ENCODE measurements at places on chromosomes 3 and 15. TPM values are rescaled to one million over a fixed set of nuclear protein-coding genes. Genes with fewer than 3 reads are reported as not detected.

Gene AVEN
- 22.7 TPM for polyA plus RNA-seq

Gene SLC6A11
- polyA plus RNA-seq: not detected

Gene CRYGS
- 22.0 TPM for polyA plus RNA-seq

Gene GOLGA8S
- 0.05 TPM for polyA plus RNA-seq

Gene ALDH1A2
- polyA plus RNA-seq: 1.8 TPM

Gene VEPH1
- 25.8 TPM for polyA plus RNA-seq

Gene HRG
- not detected for polyA plus RNA-seq

DNA sequence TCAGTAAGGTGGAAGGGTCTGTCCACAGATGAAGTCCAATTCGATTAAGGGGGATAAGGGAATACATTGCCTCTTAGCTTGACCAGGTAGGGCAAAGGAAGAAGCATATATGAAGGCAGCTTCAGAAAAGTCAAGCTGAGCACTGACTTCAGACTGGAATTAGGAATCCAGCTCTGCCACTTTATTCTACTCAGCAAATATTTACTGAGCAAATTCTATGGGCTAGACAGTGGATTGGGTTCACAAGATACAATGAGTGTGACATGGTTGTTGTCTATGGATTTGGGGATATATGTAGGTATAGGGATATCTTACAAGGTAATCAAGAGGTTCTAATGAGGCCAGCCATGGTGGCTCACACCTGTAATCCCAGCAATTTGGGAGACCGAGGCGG is 526 bp downstream of the ADIPOQ start:
- no peak for DNase-seq

DNA sequence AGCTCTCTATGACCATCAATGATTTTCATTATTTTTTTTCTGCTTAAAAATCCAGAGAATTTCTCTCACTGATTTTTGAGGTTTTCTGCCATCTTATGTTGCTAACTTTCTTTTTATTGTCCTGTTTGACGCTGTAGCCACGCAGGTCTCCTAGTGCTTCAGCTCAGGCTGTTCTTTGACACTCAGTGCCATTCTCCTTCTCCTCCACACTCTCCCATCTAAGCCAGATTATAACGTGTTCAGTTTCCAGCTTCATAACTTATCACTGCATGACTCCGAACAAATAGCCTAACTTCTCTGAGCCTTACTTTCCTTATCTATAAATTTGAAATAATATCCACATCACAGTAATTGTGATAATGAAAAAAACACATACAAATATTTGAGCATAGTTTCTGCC is 22.8 kb upstream of the ST3GAL6 start:
- DNase-seq: no peak

GRCh38 chr3:89186456-89186855 is 79.0 kb downstream of the EPHA3 start:
- no peak for DNase-seq

- DNase-seq: no peak
These were observed 17.9 kb downstream of the CAPN7 start for GRCh38 chr3:15223685-15224572.

GRCh38 chr15:69508659-69509058 is 56.0 kb downstream of the RPLP1 start:
- no peak for DNase-seq

DNA sequence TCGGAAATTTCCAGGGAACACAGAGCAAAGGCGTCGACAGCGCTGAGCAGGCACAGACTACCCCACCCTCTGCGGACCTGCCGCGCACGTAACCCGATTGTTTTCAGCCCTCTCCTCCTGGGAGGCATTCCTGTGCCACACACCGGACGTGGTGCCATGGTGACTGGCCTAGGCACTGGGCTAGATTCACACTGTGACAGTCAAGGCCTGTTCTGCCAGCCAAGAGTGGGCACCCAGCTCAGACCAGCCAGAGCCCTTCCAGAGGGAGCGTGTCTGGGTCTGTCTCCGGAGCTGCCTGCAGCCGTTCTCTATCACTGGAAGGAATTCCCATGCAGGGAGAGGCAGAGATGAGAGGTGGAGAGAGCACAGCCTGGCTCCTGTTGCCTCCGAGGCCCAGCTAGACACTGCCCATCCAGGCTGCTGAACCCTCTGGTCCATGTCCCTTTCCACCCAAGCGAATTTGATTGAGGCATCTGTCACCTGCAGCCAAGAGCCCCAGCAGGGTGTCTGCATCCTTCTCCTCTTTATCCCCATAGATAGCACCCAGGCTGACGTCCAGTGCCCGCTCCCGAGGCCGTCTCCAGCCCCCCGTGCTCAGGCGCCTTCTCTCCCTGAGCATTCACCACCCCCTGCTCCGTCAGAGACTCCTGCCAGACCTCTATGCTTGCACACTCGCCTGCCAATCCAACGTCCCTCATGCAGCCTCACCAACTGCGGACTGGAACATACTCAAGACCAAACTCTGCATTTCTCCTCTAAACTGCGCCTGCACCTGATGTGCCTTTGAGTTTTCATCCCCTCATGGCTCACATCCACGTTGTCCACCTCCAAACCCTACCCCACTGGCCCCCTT is 267.5 kb downstream of the OCA2 start:
- no peak for DNase-seq

DNA sequence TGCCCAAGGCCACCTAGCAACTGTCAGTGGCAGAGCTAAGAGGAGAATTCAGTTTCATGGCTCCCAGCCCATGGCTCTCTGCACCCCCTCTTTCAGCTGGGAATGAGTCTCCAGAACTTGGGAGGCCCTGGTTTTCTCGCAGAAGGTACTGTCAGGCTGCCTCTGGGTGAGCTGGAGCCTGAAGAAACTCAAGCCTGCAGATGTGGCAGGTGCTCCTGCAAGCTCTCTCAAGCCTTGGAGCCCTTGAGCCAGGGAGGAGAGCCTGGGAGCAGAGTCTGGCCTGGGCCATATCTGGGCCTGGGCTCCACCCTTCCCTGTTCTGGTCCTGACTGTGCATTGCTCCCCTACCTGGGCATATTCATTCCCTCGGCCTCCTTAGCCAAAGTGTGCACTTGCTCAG is 74.4 kb upstream of the TLE3 start:
- no peak for DNase-seq

- peak; percentile 10 for DNase-seq
These were observed 397.9 kb downstream of the EPHB1 start for GRCh38 chr3:135192929-135193328.

DNA sequence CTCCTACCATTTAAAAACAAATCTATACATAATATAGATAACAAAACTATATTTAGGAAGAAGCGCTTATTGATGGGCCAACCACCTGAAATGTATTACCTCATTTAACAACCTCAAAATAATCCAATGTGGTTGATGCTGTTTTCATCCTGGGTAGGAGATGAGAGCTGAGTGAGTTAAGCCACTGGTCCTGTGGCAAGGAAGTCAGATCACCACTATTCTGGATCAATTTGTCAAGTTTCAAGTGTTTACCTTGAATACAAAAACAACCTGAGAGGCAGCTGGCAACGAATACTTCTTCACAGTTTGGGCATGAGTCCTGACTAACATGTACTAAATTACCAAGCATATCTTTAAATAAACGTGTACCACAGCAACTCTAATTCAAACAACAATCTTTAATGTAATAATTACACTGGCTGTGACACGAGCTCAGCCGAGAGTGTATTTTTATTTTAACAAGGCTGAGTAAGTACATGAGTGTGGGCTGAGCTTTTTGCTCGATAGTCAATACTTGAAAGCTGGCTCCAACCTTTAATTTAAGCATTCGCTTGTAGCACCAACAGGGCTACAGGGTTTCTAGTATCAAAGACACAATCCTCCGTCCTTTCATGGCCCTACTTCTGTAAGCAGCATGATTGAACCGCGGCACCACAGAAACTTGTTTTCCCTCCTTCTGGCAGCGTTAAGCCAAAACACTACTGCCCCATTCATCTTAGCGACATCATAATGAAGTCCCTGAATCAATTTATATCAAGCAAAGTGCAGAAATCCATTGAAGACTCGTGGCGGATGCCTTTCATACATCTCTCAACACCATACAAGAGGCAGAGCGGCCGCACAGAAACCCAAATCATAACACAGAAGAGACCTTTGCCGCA is 93.8 kb upstream of the ICE2 start:
- no peak for DNase-seq

- DNase-seq: no peak
These were observed 27.2 kb upstream of the MUC20 start for GRCh38 chr3:195693428-195694216.

- DNase-seq: peak; percentile 35
These were observed 267.7 kb downstream of the XXYLT1 start for GRCh38 chr3:195003006-195003892.

GRCh38 chr3:33058765-33059164 is 38.2 kb downstream of the GLB1 start:
- no peak for DNase-seq

DNA sequence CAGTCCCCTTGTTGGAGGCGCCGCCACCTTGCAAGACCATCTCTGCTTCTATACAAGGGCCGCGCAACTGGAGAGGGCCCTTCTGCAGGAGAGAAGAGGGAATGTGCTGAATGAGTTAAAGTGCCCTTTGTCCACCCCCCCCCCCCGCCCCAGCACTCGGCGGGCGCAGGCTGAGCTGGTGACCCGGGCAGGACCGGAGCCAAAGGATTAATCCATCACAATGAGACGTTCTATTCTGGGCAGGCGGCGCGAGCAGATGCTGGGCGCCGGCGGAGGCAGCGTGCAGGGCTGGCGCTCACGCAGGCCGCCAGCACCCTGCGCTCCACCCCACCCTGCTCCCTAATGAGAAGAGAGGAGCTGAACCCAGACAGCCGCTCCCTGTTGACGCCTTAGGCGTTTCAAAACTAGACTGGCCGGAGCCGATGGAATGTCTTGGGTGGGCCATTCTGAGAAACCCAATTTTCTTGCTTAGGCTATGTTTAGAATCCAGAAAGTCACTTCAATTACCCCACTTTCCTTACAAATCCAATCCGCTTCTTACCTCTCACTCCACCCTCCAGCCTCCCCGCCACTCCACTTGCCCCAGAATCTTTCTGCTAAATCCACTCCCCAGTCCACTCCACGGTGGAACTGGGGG is 32.9 kb downstream of the GJD2 start:
- DNase-seq: peak; percentile 19

DNA sequence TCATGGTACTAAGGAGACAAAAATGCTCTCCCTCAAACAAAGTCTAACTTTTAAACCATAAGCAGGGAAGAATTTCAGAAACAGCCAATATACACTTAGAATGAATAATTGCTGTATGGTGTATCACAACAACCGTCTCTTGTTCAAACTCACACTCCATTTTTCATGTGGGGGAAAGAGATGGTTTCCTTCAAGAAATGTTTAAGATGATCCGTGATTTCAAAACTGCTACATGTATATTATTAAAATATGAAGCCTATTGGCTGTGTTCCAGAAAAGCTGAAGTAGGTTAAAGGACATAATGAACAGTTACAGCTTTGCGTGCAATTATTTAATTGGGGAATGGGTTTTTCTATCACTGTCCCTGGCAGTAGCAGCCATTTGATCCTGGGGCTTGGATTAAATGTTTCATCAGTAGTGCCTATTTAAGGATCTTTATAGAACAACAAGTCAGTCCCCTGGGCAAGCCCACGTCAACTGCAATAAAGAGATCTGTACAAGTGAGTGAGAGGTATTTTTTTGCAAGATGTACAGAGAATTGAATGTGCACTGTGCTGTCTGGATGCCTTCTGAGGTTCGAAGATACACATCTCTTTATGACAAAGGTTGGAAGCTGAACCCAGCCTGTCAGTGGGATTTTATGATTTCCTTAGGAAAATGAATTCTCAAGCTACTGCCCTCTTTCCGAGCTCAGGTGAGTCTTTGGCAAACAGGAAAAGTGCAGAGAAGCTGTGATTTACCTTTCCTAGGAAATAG is 337.2 kb upstream of the RARB start:
- DNase-seq: no peak

GRCh38 chr3:150547045-150547741 is 606 bp downstream of the EIF2A start:
- DNase-seq: no peak

Data from adrenal gland (tissue), 19 donors.